Cardiac ventricle fibroblast (primary cell): ENCODE measurements at places on chromosomes 4 and X. TPM values are rescaled to one million over a fixed set of nuclear protein-coding genes. Genes with fewer than 3 reads are reported as not detected.

Gene RAB40A
- total RNA-seq, result 0.64 and 1.1 TPM in 2 replicates

Gene OPRPN
- total RNA-seq, result not detected in 2 replicates

Gene FAAH2
- 1.6 TPM in 1 of 2 replicates, not detected in the other for total RNA-seq

Gene LONRF3
- total RNA-seq, result 0.50 and 1.8 TPM in 2 replicates

Gene EDA
- total RNA-seq, result 0.50 and 0.68 TPM in 2 replicates

Gene RS1
- not detected in 2 replicates for total RNA-seq

Gene ZAR1
- not detected in 2 replicates for total RNA-seq

Gene ETDA
- not detected in 2 replicates for total RNA-seq

Gene EREG
- 0.25 and 0.54 TPM in 2 replicates for total RNA-seq

Gene VEGFD
- total RNA-seq, result 2.3 and 4.2 TPM in 2 replicates

Gene COL4A5
- total RNA-seq, result 39.7 and 40.9 TPM in 2 replicates

Gene AKAP4
- not detected in 2 replicates for total RNA-seq

Gene USP26
- total RNA-seq, result not detected in 2 replicates

Gene BEX1
- total RNA-seq, result not detected in 2 replicates

Gene PABPC4L
- total RNA-seq, result 0.50 and 0.88 TPM in 2 replicates

Gene TLR1
- total RNA-seq, result 3.6 and 3.9 TPM in 2 replicates

Gene NEUROG2
- not detected in 2 replicates for total RNA-seq

Gene MAGEC2
- total RNA-seq, result not detected in 2 replicates

Gene SPP1
- total RNA-seq, result not detected in 2 replicates

Gene C4orf36
- total RNA-seq, result not detected in 2 replicates

Gene RPA4
- total RNA-seq, result 0.12 and 0.20 TPM in 2 replicates

Gene ASB12
- not detected in 2 replicates for total RNA-seq

Gene AFF2
- total RNA-seq, result 0.12 and 0.29 TPM in 2 replicates

Gene SH3RF1
- 20.6 and 23.8 TPM in 2 replicates for total RNA-seq

Gene DMP1
- total RNA-seq, result not detected in 2 replicates

Gene CD99
- 494 and 509 TPM in 2 replicates for total RNA-seq

Gene UGT2B17
- not detected in 2 replicates for total RNA-seq

Gene SH3TC1
- 5.3 and 9.5 TPM in 2 replicates for total RNA-seq

Gene SORCS2
- total RNA-seq, result 0.49 and 3.0 TPM in 2 replicates

Gene TCEAL4
- total RNA-seq, result 131 and 146 TPM in 2 replicates

Gene ODAPH
- 0.15 TPM in 1 of 2 replicates, not detected in the other for total RNA-seq

Gene CXCL9
- not detected in 2 replicates for total RNA-seq

Gene ZNF185
- total RNA-seq, result 1.6 and 2.2 TPM in 2 replicates

Gene KLHL13
- total RNA-seq, result 0.88 and 2.2 TPM in 2 replicates

Gene BST1
- total RNA-seq, result 4.9 and 9.5 TPM in 2 replicates

Gene NPY5R
- not detected in 2 replicates for total RNA-seq

Gene HGFAC
- total RNA-seq, result 0.06 TPM in 1 of 2 replicates, not detected in the other

Gene CYP4V2
- 16.9 and 26.0 TPM in 2 replicates for total RNA-seq

Gene RBMXL3
- not detected in 2 replicates for total RNA-seq

Gene BDH2
- total RNA-seq, result 59.5 and 66.9 TPM in 2 replicates

Gene LRP2BP
- total RNA-seq, result 0.37 and 1.1 TPM in 2 replicates

Gene RIBC1
- total RNA-seq, result 0.19 and 0.64 TPM in 2 replicates

Gene SSX3
- total RNA-seq, result not detected in 2 replicates

Gene MORC4
- total RNA-seq, result 14.2 and 17.8 TPM in 2 replicates

Gene SLC30A9
- total RNA-seq, result 35.1 and 36.8 TPM in 2 replicates

Gene AR
- total RNA-seq, result 5.2 and 6.0 TPM in 2 replicates

Gene PPP2R3B
- total RNA-seq, result 6.3 and 6.8 TPM in 2 replicates

Gene ARHGEF6
- total RNA-seq, result 4.2 and 5.1 TPM in 2 replicates

Gene S100G
- total RNA-seq, result not detected in 2 replicates

Gene MAGEC1
- total RNA-seq, result not detected in 2 replicates

Gene RAB33A
- total RNA-seq, result 0.15 and 0.19 TPM in 2 replicates
